ENCODE measurements at places on chromosomes 3 and 15.

- no peak for DNase-seq
These were observed 412.5 kb upstream of the THRB start for GRCh38 chr3:24907106-24907505.

GRCh38 chr3:112656043-112656442, 15.1 kb upstream of the CCDC80 start:
- DNase-seq, result no peak

- DNase-seq, result no peak
These were observed 22.6 kb upstream of the RASGRP1 start for GRCh38 chr15:38587214-38587613.

GRCh38 chr3:14938954-14939353, 8.4 kb upstream of the NR2C2 start:
- no peak for DNase-seq

- no peak for DNase-seq
These were observed 98.1 kb downstream of the CORO2B start for GRCh38 chr15:68676926-68677325.

DNA sequence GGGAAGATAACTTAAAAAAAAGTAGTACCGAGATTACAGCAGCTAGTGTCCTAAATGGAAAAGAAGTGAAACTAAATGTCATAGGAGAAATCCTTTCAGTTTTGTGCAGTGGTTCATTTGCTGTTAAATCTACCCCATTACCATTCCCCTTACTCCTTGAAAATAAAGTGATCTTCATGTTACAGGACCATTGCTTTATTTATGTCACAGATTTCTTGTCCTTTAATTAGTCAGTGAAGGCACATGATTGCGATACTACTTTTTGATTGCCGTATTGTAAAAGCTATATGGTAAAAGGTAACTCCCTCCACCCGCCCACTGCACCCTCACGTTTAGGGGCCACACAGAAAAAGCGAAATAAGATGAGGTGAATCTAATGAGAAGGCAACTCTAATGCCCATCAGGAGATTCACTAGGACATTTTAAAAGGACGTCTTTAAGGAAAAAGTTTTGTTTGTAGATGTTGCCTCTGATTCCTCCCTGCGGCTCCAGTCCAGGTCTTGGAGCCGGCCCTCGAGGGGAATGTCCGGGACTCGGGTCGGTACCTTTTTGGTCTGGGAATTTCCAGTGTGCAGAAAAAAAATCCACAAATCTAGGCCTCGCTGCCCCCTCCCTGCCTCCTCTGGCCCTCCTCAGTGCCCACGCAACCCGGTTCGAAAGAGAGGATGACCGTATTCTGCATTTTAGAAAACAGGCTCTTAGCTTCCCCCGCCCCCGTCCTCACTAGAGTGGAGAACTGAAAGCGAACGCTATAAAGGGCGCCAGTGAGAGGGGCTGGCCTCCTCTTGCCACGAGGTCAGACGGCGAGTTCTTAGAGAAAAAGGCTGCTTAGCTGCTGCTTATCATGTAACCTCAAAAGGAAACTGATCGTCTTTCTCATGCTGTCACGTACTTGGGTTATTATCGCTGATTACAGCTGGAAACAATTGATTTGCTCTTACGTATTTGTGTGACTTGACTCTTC, 21.8 kb upstream of the NFKBIZ start:
- DNase-seq, result peak; percentile 68

GRCh38 chr3:71466483-71466882, 117.0 kb downstream of the FOXP1 start:
- DNase-seq, result no peak

DNA sequence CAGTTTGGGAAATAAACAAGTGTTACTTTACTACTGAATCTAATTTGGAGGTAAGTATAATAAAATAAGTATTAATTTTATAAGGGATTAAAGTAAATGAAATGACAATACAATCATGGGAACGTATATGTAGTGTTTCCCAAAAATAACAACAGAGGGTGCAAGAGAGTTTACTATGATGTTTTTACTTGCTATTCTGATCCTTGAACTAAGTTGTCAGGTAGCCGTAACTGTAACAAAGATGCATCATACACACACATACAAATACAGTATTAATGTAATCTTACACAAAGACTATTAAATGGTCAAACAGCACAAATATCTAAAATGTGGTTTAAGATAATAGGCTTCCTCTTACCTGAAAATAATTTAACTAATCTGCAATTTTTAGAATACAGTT, 311.4 kb downstream of the TBC1D5 start:
- no peak for DNase-seq

DNA sequence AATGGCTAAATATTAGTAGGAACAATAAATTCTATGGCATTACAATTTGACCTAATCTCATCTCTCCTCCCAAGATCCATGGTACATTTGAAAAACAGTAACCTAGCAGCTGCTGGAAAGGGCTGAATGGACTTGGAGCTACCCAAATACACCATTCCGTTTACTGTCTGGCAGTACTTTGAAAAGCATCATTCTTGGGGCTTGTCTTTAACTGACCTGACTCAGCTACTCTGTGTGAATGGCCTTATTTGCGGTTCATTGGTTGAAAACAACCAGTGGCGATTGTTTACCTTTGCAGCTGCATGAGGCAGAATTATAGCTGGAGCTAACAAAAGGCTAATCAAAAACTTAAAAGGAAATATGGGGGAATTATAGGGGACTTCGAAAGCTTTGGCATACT, 311.2 kb upstream of the MCTP2 start:
- DNase-seq, result no peak

GRCh38 chr3:146350852-146351251, 99.9 kb upstream of the PLSCR4 start:
- no peak for DNase-seq

DNA sequence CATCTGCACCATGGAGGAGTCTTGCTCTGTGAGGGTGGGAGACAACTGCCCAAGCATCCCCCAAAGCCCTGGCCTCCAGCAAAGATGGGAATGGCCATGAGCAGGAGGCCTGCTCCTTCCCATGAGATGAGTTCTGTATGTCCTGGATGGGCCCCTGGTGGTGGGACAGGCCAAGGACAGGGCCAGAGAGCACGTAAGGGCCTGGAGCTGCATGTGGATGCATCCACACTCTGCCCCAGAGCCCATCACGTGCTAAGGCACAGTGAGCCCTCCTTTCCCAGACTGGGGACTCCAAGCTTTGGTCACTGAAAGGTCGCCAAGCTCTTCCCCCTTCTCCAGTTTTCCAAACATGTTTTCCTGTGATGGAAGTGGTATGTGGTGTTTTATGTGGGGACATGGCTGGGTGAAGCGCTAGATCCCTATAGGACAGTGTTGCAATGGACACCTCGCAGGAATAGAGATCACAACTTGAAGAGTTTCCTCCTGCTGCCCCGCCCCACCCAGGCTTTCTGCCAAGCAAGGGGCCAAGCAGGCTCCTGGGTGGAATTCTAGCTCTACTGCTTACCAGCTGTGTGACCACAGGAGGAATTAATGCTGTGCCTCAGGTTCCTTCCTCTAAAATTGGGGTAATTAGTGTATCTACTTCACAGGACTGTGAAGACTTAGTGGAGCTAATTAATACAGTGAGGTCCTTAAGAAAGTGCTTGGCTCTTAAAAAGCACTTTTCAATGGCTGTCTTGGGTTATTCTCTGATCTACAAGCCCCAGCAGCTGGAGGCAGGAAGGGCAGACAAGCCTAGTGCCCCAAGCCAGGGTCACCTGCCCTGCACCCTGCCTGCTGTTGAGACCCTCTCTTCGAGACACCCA, 106.4 kb upstream of the RPL32 start:
- DNase-seq, result no peak

- DNase-seq, result no peak
These were observed 639 bp downstream of the NIPA1 start for GRCh38 chr15:22786868-22787698.

GRCh38 chr3:191358929-191359328, 28.6 kb upstream of the UTS2B start:
- no peak for DNase-seq

DNA sequence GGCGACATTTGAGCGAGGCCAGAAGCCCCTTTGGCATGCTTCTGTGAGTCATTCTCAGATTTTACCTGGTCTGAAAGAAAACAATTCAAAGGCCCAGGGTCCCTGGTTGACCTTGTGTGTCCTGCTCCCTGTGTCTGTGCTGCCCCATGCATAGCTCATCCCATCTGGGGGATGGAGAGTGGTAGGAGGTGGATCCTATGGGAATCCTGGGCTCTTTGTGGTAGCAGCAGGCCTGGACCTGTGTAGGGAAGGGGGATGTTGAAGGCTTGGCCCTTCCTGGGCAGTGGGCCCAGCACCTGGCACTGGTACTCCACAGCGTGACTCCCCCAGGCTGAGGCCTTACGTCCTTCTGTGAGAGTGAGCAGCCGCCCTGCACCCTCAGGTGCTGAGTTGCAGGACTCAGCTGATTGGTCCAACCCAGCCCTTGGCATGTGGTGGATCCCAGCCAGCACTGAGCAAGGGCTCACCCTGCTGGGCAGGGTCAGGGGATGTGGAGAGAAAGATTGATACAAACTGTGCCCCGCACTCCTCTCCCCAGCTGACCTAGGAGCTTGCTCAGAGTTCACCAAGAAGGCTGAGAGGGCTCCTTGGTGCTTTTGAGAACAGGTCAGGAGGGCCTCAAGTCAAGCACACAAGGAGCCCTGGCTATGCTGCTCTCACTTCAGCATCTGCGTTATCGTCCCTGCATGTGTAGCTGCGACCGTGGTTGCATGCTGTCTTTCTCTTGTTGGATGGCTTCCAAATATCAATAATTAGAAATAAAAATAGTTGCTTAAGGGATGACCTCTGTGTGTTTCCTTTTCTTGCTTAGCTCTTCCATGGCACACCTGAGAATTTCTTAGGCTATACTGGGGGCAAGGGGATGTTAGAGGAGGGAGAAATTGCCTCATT, 21.4 kb upstream of the JMJD7 start:
- no peak for DNase-seq

DNA sequence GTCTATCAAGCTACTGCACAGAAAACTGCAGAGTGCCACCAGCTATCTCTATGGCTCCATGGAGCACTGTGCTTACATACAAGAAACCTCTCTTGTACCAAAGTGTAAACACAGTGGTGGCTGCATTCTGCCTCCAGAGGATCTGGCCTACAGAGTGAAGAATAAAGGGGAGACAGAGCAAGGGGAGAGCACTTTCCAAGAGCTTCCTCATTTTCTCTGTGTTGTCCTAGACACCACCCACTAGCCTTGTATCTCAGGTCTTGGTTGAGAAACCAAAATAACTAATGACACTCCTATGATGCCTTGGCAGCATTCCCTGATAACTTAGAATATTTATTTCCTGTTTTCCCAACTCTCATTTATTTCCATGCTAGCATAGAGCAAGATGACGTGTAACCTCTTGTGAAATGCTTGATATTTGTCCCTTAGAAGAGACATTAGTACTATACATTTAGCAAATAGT, 56.9 kb upstream of the PHLDB2 start:
- DNase-seq, result no peak

GRCh38 chr15:59933607-59934006, 70.5 kb upstream of the FOXB1 start:
- DNase-seq, result no peak

GRCh38 chr3:123347691-123348264, 101.1 kb downstream of the ADCY5 start:
- DNase-seq, result no peak

DNA sequence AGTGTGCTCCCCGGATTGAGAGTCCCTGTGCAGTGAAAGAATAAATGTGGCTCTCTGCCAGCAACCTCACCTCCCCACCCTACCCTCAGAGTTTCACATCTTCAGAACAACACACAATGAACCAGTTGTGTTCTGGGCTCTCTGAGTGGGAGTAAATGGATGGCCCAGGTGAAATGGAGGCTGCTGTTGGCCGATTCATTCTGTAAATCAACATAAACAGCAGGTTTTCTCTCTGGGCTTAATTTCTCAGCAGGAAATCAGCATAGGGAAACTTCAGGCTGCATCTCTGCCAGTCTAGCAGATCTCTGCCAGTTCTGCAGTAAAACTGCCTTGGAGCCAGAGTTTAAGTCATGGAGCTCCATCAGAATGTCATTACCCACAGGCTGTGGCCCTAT, 54.6 kb upstream of the FURIN start:
- no peak for DNase-seq

GRCh38 chr3:64816355-64816754, 128.6 kb upstream of the ADAMTS9 start:
- DNase-seq, result no peak

DNA sequence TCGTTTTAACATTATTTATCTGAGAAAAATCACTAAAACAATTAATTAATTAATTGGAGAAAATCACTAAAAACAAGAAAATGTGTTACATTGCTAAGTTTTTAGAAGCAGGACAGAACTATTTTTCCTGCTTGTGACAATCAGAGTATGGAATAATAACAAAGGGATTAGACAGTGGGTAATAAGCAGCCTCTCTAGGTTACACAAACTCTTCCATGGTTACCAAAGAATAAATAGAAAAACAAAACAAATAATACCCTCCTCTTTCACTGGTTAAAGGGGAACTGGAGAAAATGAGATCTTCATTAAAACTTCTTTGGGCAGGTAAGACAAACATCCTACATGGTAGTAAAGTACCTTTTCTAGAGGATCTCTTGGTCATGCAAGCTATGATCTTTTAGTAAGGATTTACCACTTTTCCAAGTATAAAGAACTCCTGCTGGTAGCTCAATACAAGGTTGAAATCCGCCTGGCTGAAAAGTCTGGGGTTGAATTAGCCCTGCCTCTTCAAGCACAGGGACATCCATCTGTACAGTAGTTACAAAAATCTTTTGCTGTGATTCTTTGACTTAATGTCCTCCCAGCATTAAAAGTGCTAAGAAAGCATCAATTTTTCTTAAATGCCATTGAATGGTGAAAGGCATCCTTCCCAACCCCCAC, 2.5 kb upstream of the PLCH1 start:
- DNase-seq, result no peak

DNA sequence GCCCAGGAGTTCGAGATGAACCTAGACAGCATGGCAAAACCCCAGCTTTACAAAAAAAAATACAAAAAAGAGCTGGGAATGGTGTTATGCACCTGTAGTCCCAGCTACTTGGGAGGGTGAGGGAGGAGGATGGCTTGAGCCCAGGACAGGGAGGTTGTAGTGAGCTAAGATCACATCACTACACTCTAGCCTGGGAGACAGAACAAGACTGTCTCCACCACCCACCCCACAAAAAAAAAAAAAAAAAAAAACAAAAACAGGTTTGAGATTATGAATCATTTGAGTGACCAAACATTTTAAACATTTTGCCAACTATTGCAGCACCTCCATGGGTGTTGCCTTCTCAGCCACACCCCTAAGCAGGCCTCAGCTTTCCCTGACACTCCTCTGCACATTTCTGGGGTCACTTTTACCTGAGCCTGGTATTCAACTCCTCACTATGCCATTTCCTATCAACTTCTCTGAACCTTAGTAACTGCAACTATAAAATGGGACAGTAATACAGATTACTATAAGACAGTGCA, 41.8 kb downstream of the IL5RA start:
- no peak for DNase-seq

GRCh38 chr15:80512726-80513660, 108.8 kb downstream of the ARNT2 start:
- no peak for DNase-seq

GRCh38 chr3:87167628-87168456, 59.3 kb upstream of the CHMP2B start:
- DNase-seq, result no peak

- DNase-seq, result no peak
These were observed 12.3 kb downstream of the PLEKHO2 start for GRCh38 chr15:64854041-64854440.

GRCh38 chr3:107514453-107514852, 8.3 kb upstream of the BBX start:
- DNase-seq, result no peak
